ENCODE measurements at places on chromosomes 16 and 17. TPM values are rescaled to one million over a fixed set of nuclear protein-coding genes. Genes with fewer than 3 reads are reported as not detected.

DNA sequence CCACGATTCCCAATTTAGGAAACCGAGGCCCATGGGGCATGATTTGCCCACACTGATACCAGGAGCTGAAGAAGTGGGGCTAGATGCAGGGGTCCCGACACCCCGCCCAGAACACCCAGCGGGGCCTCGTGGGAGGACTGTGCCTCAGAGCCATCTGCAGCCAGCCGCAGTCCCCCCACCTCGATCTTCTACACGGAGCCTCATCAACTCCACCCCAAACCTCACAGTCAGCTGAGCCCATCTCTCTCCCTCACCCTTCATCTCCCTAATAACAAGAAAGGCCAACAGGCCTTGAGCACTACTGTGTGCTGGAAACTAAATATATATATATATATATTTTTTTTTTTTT is 4.2 kb downstream of the ITGAE start:
- DNase-seq, result no peak

- DNase-seq, result no peak
Observed at GRCh38 chr17:19482576-19482975, 51.1 kb upstream of the SLC47A1 start.

The AOC2 gene
- total RNA-seq, result 2.3 TPM

The CACNA1G gene
- 2.3 TPM for total RNA-seq
